ENCODE measurements at places on chromosomes 16 and 17. TPM values are rescaled to one million over a fixed set of nuclear protein-coding genes. Genes with fewer than 3 reads are reported as not detected.

AKAP1 gene
- 48.5 TPM for total RNA-seq

GRCh38 chr17:37708008-37708615 lies 36.7 kb downstream of the HNF1B start:
- H3K27ac ChIP-seq, result peak overlapping the region; percentile 91
- no peak overlapping the region for H3K4me3 ChIP-seq
- DNase-seq, result peak; percentile 72
- peaks cover 60% of the 10 kb centered on the region for H3K4me1 ChIP-seq
- H3K27me3 ChIP-seq, result no peaks in the 10 kb centered on the region

- H3K4me3 ChIP-seq, result no peak overlapping the region
- no peaks in the 10 kb centered on the region for H3K27me3 ChIP-seq
- no peak for DNase-seq
- no peaks in the 10 kb centered on the region for H3K4me1 ChIP-seq
These were observed 134.6 kb upstream of the ADAMTS18 start for GRCh38 chr16:77569406-77569805.

GRCh38 chr16:14351647-14352046 lies 278.4 kb downstream of the PARN start:
- no peaks in the 10 kb centered on the region for H3K27me3 ChIP-seq
- DNase-seq, result no peak
- H3K4me3 ChIP-seq, result no peak overlapping the region
- no peak overlapping the region for H3K27ac ChIP-seq
- H3K36me3 ChIP-seq, result no peaks in the 10 kb centered on the region

CMTM4 gene
- total RNA-seq, result 35.9 TPM

SPATA2L gene
- 48.1 TPM for total RNA-seq

DNA sequence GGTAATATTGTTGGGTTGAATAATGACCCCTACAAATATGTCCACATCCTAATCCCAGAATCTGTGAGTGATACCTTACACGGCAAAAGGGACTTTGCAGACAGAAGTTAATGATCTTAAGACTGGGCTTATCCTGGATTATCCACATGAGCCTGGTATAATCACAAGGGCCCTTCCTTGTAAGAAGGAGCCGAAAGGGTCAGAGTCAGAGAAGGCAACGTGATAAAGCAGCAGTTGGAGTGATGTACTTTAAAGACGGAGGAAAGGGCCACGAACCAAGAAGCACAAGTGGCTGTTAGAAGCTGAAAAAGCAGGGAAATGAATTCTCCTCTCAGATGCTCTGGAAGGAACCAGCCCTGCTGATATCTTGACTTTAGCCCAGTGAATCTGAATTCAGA lies 137.8 kb downstream of the UTP18 start:
- H3K27ac ChIP-seq, result no peak overlapping the region
- no peak overlapping the region for H3K4me3 ChIP-seq
- no peaks in the 10 kb centered on the region for H3K36me3 ChIP-seq
- H3K4me1 ChIP-seq, result no peaks in the 10 kb centered on the region

DNA sequence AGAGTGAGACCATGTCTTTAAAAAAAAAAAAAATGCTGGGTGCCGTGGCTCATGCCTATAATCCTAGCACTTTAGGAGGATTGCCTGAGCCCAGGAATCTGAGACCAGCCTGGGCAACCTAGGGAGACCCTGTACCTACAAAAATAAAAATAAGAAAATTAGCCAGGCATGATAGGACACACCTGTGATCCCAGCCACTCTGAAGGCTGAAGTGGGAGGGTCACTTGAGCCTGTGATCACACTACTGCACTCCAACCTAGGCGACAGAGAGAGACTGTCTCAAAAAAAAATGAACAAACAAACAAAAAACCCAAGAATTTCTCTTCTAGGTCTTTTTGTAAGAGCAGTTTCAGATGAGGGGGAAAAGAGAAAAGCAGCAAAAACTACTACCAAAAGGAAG lies 34.6 kb downstream of the NME2 start:
- H3K4me3 ChIP-seq, result no peak overlapping the region
- H3K27ac ChIP-seq, result no peak overlapping the region
- no peak for DNase-seq

DNA sequence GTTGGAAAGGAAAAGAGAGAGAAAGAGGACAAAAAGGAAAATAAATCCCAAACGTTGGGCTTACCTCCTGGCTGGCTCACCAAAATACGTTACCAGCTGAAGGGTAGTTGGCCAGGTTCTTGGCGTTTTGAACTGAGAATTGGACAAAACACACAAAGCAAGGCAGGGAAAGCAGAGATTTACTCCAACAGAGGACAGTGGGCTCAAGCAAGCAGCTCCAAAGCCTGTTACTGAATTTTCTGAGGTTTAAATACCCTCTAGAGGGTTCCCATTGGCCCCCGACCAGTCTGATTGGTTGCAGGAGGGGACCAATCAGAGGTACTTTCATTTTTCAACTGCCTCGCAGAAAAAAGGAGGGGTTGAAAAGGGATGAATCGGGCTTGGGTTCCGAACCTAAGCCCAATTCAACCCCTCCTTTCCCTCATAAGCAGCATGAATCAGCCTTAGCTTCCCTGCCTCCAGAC lies 55.6 kb upstream of the ALOX12 start:
- no peaks in the 10 kb centered on the region for H3K27me3 ChIP-seq
- no peak overlapping the region for H3K4me3 ChIP-seq
- H3K4me1 ChIP-seq, result peaks cover 4% of the 10 kb centered on the region
- no peak for DNase-seq
- H3K27ac ChIP-seq, result no peak overlapping the region

- no peaks in the 10 kb centered on the region for H3K4me1 ChIP-seq
- H3K36me3 ChIP-seq, result no peaks in the 10 kb centered on the region
- peaks cover 3% of the 10 kb centered on the region for H3K27me3 ChIP-seq
- H3K4me3 ChIP-seq, result no peak overlapping the region
- no peak for DNase-seq
- H3K27ac ChIP-seq, result no peak overlapping the region
These were observed 12.4 kb downstream of the CMTR2 start for GRCh38 chr16:71276589-71277334.

DNA sequence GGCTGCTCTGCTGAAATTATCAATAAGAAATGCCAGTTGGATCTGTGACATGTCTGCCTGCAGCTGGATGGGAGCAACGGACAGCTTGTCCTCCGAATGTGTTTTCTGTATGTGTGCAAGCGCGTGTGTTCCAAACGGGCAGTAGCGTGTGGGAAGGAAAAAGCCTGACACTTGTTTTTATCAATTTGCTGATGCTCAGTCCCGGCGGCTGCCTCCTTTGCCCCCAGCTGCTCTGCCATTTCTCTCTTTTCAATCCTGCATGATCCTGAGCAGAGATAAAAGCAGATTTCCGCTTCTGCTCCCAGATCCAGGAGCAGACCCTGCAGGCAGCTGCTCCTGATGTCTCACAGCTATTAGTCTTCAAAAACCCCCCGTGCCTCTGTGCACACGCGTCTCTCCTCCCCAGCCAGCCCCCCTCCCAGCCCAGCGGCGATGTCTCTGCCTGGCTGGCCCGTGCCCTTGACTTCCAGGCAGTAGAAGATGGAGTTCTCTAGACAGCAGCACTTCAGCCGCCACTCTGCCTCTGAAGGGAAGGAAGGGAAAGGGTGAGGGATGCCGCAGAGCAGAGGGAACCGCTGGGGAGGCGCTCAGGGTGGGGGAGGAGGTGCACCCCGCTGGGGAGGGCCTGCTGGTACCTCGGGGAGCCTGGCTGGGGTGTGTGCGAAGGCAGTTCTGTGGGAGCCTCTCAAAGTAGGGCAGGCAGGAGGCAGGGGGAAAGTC lies 4.1 kb downstream of the PRCD start:
- H3K36me3 ChIP-seq, result no peaks in the 10 kb centered on the region
- peaks cover 65% of the 10 kb centered on the region for H3K4me1 ChIP-seq
- peaks cover 5% of the 10 kb centered on the region for H3K27me3 ChIP-seq

DNA sequence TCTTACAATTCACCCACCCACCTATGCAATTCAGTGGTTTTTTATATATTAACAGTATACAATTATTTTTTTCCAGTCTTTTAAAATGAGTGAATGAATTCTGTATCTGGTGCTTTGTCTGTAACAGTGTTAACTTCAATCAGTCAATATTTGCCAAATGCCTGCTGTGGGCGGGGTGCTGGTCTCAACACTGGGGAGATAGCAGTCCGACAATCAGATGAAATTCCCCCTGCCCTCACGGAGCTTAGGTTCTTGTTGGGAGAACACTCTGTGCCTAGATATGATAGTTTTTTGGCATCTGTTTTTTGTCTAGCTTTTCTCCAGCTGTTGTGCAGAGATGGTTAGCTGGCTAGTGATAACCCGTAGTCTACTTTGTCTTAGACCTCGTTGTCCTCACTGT lies 201.1 kb downstream of the SNX29 start:
- H3K36me3 ChIP-seq, result no peaks in the 10 kb centered on the region
- no peak overlapping the region for H3K4me3 ChIP-seq
- H3K27ac ChIP-seq, result no peak overlapping the region
- no peak for DNase-seq

NXPH3 gene
- total RNA-seq, result 0.78 TPM

- no peak overlapping the region for H3K4me3 ChIP-seq
- H3K4me1 ChIP-seq, result no peaks in the 10 kb centered on the region
- H3K36me3 ChIP-seq, result no peaks in the 10 kb centered on the region
- no peak overlapping the region for H3K27ac ChIP-seq
- no peak for DNase-seq
These were observed 210.4 kb upstream of the ELAC2 start for GRCh38 chr17:13228225-13228624.

DNA sequence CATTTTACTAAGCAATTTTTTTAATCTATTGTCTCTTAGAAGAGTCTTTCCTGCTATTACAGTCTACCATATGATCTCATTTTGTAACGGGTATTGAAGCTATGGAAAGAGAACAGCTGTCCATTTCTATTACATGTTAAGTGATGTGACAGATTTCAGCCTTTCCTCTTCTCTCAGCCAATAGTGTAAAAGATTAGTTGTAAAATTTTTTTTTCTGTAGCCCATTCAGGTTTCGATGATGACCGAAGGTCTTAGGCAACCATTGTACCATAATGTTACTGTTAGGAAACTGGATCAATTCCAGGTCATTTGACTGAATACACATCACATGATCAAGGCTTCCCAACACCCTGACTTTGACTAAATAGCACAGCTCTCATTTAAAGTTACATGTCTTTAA lies 147.6 kb upstream of the HLF start:
- no peak for DNase-seq
- H3K36me3 ChIP-seq, result no peaks in the 10 kb centered on the region
- H3K4me3 ChIP-seq, result no peak overlapping the region

PRR35 gene
- not detected for total RNA-seq

GRCh38 chr17:66711401-66711800 lies 123.5 kb upstream of the CACNG5 start:
- peak overlapping the region; percentile 62 for H3K27ac ChIP-seq
- no peak overlapping the region for H3K4me3 ChIP-seq
- no peaks in the 10 kb centered on the region for H3K36me3 ChIP-seq

OR4D1 gene
- not detected for total RNA-seq

GRCh38 chr16:86611525-86611855 lies 33.1 kb downstream of the FOXL1 start:
- DNase-seq, result no peak
- no peak overlapping the region for H3K27ac ChIP-seq
- H3K36me3 ChIP-seq, result no peaks in the 10 kb centered on the region

DNA sequence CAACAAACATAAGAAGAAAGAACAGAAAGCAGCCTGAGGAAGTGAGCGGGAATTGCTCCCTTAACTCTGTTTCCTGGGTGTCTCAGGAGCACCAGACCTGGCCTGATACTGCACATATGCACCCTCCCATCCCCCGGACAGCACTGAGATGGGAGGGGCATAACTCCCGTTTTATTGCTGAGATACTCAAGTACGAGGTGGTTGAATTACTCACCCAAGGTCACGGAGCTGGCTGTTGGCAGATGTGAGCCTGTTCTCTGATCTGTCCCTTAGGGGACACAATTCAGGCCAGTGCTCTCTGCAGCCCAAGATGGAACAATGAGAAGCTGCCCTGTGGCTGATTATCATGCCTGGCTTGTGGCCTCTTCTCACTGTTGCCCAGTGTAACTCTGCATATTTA lies 9.1 kb upstream of the MED9 start:
- DNase-seq, result peak; percentile 32
- H3K27me3 ChIP-seq, result no peaks in the 10 kb centered on the region
- H3K27ac ChIP-seq, result no peak overlapping the region
- H3K4me3 ChIP-seq, result no peak overlapping the region

AXIN2 gene
- 16.2 TPM for total RNA-seq

- H3K36me3 ChIP-seq, result no peaks in the 10 kb centered on the region
- no peaks in the 10 kb centered on the region for H3K27me3 ChIP-seq
- no peak for DNase-seq
- no peaks in the 10 kb centered on the region for H3K4me1 ChIP-seq
- H3K4me3 ChIP-seq, result no peak overlapping the region
These were observed 188.3 kb upstream of the WSCD1 start for GRCh38 chr17:5881849-5882248.

GRCh38 chr16:85600530-85601271 lies 12.4 kb upstream of the GSE1 start:
- peaks cover 60% of the 10 kb centered on the region for H3K4me1 ChIP-seq
- no peak overlapping the region for H3K4me3 ChIP-seq
- H3K27ac ChIP-seq, result peak overlapping the region; percentile 91
- no peaks in the 10 kb centered on the region for H3K27me3 ChIP-seq
- DNase-seq, result no peak

GRCh38 chr17:15361151-15361550 lies 19.8 kb upstream of the TEKT3 start:
- DNase-seq, result no peak
- H3K4me3 ChIP-seq, result no peak overlapping the region
- H3K27me3 ChIP-seq, result no peaks in the 10 kb centered on the region
- no peaks in the 10 kb centered on the region for H3K4me1 ChIP-seq

DNA sequence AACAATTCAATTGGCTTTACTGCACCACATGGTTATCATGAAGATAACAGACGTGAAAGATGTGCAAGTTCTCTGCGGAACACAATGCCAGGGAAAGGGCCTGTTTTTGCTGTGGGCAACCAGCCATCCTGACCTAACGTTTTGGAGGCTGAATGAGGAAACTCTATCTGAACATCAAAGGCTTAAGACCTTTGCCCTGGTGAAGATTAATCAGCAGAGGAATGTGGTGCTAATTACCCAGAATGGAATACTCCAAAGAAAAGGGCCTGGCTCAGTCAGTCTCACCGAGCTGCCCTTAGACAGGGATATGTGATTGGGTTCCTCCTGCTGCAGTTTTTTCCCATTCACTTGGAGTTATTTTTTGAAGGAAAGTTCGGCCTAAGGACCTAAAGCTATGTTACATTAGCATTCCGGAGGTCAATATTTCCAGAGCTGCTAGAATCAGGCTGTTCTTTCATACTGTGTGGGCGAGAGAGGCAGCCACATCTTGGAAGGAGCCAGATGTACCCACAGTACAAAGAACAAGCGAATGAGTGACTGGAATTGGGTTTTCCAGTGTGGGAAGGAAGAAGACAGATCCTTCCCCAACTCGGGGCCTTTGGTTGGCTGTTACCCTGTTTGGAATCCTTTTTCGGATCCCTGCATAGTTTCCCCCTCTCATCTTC lies 15.5 kb downstream of the ASIC2 start:
- H3K27me3 ChIP-seq, result no peaks in the 10 kb centered on the region
- peak; percentile 31 for DNase-seq
- no peak overlapping the region for H3K4me3 ChIP-seq

- H3K27me3 ChIP-seq, result no peaks in the 10 kb centered on the region
- H3K36me3 ChIP-seq, result no peaks in the 10 kb centered on the region
- peak; percentile 22 for DNase-seq
- peaks cover 8% of the 10 kb centered on the region for H3K4me1 ChIP-seq
These were observed 19.3 kb downstream of the CD2BP2 start for GRCh38 chr16:30335598-30336474.
